ENCODE measurements at places on chromosomes 5 and 9.

DNA sequence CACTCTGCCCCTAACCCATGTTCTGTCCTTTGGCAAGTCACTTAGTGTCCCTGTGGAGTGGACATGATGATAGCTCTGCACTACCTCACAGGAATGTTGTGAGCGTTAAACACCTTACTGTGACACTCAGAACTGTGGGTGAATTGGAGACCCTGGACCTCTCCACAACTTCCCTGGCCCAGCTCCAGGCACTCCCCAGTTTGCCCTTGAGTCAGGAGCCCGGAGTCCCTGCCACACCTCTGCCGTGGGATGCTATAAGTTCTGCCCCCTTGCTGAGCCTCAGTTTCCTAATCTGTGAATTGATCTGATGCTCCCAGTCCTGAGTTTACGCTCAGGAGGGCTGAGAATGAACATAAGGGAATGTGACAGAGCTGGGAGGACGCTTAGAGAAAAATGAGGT is 34.4 kb downstream of the GSN start:
- DNase-seq = no peak

- DNase-seq = no peak
These were observed 816 bp downstream of the RBM18 start for GRCh38 chr9:122263699-122264349.

DNA sequence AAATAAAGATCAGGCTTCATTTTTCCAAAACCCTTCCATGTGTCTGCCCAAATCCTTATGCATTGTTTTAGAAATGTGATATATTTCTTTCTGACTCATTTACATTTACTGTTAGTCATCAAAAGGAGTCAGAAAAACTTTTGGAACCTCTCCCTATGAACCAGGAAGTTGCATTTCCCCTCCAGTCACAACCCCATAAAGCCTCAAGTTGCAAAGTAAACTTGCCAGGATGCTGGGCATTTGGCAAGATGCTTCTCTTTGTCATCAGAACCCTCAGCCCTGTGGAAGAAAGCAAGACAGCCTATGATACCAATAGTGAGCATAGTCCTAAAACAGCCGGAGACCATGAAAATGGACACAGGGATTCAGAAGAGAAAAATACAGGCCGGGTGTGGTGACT is 84.2 kb downstream of the MUSK start:
- no peak for DNase-seq

- no peak for DNase-seq
These were observed 24.1 kb upstream of the VLDLR start for GRCh38 chr9:2597483-2597882.

- DNase-seq = no peak
These were observed 181.4 kb downstream of the NTRK2 start for GRCh38 chr9:84850830-84851392.
